ENCODE measurements at places on chromosomes 4 and X.

GRCh38 chr4:112145790-112146501 lies 692 bp downstream of the FAM241A start:
- DNase-seq, result peak; percentile 73

GRCh38 chrX:1181170-1181569 lies 31.3 kb downstream of the CRLF2 start:
- DNase-seq, result no peak

DNA sequence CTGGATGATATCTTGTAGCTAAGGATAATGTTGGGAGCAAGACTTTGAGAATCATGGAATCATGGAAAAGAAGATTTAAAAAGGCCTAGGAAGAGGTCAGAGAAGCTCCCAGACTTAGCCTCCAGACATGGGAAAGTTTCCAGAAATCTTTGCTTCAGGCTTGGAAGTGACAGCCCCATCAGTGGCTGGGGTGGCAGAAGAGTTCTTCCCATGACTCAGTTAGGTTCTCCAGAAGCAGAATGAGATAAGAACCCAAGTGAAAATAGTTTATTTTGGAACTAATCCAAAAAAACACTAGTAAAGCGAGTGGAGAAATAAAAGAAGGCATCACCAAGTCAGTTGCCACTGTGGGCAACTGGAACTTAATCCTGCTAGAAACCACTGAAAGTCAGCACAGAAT lies 506.9 kb downstream of the MID1IP1 start:
- DNase-seq, result no peak

DNA sequence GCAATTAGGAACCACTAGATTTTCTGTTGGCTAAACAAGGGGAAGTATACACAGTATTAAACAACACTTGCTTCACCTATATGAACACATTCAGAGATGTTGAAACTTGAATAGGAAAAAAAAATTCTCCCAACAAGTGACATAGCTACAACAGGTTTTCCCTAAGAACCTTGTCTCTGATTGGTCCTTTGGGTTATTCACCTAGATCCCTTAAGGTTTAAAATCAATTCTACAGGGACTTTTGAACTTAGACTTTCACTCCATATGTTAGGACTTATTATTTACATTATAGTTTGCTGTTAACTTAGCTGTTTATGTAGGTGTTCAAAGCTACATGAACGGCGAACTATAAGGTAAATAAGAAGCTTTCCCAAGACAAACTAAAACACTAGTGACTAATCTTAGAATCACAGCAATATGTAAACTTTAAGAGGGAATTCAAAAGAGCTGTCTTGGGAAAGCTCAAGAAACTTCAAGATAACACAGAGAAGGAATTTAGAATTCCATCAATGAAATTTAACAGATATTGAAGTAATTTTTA lies 72.2 kb upstream of the ZXDB start:
- DNase-seq, result no peak

DNA sequence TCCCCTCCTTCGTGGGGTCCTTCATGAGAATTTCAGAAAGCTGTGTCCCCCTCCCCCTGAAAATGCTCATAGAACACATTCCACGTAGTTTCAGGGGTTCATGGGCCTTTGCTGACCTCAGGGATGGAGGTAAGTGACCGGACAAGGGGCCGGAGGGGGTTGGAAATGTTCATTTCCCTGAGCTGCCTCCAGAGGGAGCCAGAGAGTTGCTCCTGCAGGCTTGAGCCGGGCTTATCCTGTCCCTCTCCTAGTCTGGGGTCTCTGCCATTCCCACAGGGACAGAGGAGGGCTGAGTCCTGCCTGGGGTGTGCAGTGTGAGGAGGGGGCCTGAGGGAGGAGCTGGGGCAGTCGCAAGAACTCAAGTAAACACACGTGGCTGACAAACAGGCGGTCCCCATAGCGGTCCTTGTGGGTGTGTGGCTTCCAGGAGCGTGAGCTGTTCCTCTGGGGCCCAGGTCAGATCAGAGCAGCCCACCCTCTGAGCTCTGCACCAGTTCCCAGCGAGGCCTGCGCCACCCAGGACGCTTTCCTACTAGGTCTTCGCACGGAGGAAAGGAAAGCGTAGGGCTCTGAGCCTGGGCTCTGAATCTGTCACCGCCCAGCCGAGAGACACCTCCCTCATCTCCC lies 62.5 kb downstream of the WFS1 start:
- DNase-seq, result peak; percentile 26

DNA sequence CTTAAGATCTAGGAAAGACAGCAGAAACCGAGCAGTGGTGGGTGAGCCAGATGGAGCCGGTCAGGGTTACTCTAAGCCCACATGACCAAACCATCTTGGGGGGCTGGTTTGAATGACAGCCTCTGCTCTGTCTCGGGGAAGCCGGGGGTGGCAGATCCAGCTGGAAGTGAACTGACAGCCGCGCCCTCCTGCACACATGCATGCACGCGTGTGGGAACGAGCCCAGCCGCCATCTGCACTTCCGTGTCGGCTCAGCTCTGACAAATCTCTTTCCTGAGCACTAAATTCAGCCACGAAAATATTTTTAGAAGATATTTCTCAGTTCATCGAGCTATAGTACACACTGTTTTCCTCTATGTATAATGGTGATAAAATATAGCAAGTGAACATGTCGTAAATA lies 115.5 kb downstream of the DCTD start:
- DNase-seq, result no peak

- peak; percentile 11 for DNase-seq
Measured at GRCh38 chr4:148747721-148748268, 305.6 kb upstream of the NR3C2 start.

- no peak for DNase-seq
Measured at GRCh38 chrX:16251782-16252181, 84.5 kb downstream of the MAGEB17 start.

- no peak for DNase-seq
Measured at GRCh38 chr4:11005300-11005699, 320.7 kb upstream of the CLNK start.

DNA sequence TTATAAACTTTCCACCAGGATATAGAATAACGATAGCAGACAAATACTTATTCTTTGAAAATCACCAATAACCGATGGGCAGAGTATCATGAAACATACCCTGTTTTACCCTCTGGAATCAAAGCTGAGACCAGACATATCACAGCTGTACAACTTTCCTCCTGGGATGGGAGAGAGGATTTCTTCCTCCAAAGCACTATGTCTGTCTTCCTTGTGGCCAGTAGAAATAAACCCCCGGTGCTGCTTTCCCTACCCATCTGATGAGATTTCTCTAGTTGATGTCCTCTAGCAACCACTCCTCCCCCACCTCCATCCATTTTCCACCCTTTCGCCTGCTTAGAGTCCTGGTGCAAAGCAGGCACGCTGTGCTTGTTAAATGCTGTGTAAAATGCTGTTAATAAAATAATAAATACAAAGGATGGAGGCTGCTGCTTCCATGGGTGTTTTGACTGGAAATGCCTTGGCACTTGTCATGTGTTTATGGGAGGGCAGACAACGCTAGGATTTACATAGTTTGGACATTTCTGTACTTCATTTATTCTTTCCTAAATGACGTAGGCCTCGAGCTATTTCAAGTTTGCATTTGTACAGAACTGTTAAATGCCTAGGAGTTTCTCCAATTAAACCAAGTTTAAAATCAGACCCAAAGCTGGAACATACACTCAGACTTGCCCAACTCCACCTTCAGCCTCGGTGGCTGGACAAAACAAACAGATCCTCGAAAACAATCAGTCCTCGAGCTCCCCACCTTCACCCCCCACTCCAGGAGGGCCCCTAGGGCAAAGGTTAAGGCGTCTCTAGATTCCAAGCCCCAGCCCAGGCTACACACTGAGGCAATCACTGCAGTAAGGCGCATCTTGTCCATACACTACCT lies 10.1 kb downstream of the BCOR start:
- no peak for DNase-seq

DNA sequence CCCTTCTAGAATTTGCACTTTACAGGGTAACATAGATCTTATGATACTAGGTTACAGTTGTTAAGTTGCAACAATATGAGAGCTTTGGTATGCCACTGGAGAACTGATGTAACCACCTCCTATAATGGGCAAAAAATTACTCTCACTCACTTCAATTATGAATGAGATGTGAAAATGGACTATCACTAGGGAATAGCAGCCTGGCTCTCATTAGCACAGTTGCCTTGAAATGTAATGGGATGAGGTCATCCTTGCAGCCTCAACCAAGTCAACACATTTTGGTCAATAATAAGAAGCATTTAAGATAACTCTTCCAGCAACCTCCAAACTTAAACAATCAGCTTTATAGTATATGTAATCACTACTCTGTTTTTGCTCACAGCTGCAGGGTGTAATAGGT lies 69.4 kb downstream of the TBC1D9 start:
- DNase-seq, result no peak

- DNase-seq, result no peak
Measured at GRCh38 chr4:74117024-74117534, 18.1 kb upstream of the CXCL2 start.

GRCh38 chr4:183840311-183840710 lies 64.8 kb upstream of the STOX2 start:
- DNase-seq, result peak; percentile 68

GRCh38 chr4:1373892-1374705 lies 27.1 kb downstream of the UVSSA start:
- no peak for DNase-seq

DNA sequence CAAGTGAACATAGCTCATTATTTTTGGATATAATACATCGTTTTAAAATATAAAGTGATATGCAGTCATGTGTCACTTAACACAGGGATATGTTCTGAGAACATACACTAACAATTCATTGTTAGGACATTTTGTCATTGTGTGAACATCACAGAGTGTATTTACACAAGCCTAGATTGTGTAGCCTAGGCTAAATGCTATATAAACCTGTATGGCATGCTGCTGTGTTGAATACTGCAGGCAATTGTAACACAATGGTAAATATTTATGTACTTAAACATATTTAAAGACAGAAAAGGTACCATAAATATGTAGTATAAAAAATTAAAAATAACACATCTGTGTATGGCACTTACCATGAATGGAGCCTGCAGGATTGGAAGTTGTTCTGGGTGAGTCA lies 44.9 kb upstream of the GPRIN3 start:
- DNase-seq, result no peak

DNA sequence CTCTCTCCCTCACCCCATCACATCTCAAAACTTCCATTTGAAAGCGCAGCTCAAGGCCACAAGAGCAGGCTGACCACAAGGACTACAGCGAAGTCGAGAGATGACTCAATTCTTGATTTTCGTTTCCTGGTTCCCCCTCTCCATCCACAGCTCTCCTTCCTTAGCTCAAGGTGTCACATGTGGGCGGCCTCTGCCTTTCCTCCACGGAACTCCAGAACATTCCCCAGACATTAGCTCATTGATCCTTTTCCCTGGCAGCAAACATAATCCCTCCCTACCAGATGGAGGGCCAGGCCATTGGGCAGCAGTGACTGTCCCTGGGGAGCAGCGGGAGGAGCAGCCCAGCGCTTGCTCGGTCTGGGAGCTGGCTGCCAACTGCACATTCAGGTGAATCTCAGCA lies 56.3 kb downstream of the CCDC149 start:
- no peak for DNase-seq

DNA sequence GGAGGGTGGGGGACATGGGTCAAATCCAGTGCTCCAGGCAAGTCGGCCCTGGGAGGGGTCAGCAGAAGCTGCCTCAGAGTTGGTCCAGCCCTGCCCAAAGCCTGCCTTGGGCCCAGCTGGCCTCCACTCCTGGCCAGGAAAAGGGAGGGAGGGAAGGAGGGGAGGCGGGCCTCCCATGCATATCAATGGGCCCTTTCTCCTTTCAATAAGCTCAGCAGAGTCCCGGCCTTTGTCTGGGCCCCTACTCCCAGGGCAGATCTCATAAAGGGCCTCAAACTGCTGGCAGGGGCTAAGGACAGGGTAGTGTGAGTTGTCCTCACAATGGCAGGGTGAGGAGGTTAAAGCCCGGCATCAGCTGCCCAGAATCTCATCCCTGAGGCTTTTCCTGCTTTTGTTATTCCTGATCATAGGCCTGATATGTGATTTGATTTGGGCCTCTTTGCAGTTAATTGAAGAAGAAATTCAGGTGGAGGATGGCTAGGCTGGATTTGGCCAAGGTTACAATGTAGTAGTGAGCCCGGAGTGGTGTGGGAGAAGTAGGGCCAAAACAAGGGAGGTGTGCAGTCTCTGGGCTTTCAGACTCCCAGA lies 121.1 kb upstream of the ATP6AP2 start:
- DNase-seq, result no peak

- no peak for DNase-seq
Measured at GRCh38 chr4:84336964-84337705, 162.0 kb downstream of the NKX6-1 start.

GRCh38 chr4:186719925-186720694 lies 3.5 kb downstream of the FAT1 start:
- no peak for DNase-seq

DNA sequence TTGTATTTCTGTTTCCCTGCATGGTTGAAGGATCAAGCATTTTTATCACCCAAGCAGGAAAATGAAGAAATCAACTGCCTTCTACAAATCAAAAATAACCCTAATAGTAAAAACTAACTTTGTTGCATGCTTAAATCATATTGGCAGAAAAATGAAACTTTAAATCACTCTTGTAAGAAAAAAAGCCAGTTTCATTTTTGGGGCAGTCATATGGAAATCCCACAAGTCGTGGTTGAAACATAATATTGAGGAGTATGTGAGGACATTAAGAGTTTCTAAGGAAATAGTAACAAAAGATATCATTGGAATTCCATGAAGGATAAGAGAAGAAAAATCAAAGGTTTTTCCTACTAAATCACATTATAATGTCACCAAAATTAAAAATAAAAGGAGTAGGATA lies 8.4 kb downstream of the TEC start:
- DNase-seq, result no peak

DNA sequence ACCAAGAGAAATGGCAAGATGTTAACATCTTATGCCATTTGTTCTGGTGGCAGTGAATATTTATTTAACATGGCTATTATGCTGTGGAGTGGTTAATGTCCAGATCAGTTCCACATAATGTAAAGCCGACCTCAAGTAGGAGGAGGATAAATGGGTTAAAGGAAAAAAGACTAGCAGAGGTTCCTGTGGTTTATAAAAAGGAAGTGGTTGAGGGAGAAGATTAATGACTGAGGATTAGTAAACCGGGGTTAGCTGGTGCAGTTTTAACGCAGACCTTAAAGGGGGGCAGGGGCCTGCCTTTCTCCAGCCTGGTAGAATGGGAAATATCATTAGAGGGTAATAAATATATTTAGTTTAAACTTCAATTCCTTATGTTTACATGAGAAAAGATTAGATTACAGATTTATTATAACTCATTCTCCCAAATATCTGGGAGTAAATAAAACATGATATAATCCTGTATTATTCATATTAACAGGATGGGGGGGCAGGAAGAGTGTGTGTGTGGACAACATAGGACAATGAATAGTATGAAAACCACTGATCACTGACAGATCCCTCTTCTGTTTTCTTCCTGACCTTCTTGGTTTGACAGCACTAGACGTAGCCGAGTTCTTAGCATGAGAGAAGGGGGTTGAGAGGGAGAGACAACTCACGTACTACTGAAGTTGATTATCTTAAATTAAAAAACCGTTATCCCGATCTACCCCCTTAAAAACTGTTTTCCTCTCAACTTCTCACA lies 124.1 kb upstream of the LIMCH1 start:
- no peak for DNase-seq

- DNase-seq, result no peak
Measured at GRCh38 chrX:38898261-38898660, 97.0 kb downstream of the MID1IP1 start.

GRCh38 chrX:44036336-44036735 lies 63.1 kb upstream of the NDP start:
- no peak for DNase-seq

- DNase-seq, result no peak
Measured at GRCh38 chr4:174133551-174133950, 149.9 kb downstream of the FBXO8 start.
